ENCODE measurements at places on chromosomes 2 and 18.

GRCh38 chr2:239789711-239790110 is 235.4 kb downstream of the NDUFA10 start:
- no peak for DNase-seq

DNA sequence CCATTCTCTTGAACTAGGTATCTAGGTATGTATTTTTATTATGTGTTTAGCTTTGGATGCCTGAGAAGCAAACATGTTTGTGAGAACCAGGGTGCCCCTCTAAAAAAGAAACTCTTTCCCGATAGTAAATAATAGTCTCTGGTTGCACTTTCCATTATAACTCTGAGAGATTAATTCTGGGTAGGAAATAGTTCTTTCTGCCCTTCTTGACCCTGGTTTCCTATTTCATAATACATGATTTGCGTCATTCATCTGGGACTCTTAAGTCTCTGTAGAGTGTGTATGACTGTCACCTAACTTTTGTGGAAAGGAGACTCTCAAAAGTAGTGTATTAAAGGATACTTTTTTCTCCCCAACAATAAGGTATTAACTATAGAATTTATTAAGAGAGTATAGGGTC is 31.5 kb downstream of the ACSL3 start:
- peak; percentile 25 for DNase-seq

GRCh38 chr2:164879901-164880535 is 38.4 kb upstream of the COBLL1 start:
- DNase-seq, result no peak

DNA sequence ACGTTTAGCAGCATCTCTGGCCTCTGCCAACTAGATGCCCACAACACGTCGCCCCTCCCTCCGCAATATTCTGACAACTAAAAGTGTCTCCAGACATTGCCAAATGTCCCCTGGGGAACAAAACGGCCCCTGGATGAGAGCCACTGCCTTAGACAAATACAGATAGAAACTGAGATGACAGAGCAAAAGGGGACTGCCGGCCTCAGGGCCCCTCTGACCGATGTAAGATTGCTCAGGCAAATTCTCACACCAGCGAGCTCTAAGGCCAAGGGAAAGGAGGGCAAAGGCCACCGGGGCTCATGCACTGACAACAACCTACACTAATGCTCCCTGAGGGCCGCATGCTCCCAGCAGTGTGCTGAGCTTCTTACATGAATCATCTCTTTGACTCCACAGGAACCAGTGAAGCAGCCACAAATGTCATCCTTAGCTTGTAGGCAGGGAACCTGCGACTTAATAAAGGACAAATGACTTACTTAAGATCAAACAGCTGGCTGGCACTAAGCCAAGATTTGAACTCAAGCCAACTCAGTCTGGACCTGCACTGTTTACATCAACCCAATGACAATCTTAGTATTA is 228.5 kb downstream of the TTC32 start:
- no peak for DNase-seq

- DNase-seq, result peak; percentile 57
Observed at GRCh38 chr2:168244318-168244717, 3.1 kb downstream of the STK39 start.

DNA sequence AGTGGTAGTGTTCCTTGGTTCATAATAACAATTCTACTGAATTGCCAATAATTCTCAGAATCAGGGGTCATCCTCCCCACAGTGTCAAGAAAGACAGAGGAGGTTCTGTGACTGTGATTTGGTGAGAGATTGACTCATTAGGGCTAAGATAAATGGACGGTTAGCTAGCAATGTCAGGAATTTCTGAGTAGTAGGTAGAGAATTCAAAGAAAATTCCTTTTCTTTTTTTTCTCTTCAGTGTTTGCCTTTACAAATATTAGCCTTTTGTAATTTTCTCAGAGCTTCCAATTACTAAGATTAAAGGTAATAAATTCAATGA is 16.8 kb upstream of the CRIM1 start:
- DNase-seq, result peak; percentile 60

GRCh38 chr2:137031731-137032130 is 266.4 kb downstream of the THSD7B start:
- DNase-seq, result no peak

DNA sequence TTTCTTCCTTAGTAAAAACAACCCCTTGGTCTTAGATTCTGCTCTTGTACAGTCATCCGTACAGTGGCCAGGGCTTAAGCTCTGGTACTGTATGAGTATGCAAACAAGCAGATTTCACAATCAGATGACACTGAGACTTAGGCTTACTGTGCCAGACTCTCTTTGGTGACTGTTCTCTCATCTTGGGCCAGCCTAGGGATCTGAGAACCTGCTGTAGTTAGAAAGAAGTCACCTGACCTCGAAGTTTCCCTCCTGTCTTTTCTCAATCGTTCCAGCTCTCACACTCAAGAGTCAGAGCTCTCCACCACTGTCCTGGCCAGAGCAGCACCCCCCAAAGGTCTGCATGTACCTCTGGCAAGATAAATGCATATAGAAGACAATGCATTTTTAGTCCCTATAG is 63.2 kb downstream of the ZEB2 start:
- DNase-seq, result peak; percentile 3

- DNase-seq, result no peak
Observed at GRCh38 chr2:101619191-101619591, 78.3 kb upstream of the MAP4K4 start.

DNA sequence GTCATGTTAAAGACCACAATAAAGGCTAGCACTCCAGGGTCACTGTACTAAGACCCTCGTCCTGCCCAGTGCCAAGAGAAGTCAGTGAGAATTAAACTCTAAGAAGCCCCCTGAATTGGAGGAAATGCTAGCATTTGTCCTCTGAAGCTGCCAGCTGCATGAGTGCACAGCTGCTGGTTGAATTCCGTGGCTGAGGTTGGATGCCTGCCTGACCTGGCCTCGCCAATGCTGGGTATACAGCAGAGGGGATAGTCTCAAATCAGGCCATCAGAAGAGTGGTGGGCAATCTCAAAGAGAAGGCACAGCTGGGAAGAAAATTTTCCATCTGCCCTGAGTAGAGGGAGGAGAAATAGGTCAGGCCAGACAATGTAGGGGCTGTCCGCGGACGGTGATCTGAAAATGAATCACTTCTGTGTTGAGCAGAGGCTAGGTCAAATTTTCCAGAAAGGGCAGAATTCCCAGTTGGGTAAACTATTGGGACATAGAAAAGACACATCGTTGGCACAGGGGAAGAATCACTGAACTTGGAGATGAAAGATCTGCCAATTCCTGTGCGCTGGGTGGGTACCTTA is 110.5 kb upstream of the AGAP1 start:
- DNase-seq, result no peak

- peak; percentile 21 for DNase-seq
Observed at GRCh38 chr18:80245781-80246444, 1.4 kb downstream of the PARD6G start.

DNA sequence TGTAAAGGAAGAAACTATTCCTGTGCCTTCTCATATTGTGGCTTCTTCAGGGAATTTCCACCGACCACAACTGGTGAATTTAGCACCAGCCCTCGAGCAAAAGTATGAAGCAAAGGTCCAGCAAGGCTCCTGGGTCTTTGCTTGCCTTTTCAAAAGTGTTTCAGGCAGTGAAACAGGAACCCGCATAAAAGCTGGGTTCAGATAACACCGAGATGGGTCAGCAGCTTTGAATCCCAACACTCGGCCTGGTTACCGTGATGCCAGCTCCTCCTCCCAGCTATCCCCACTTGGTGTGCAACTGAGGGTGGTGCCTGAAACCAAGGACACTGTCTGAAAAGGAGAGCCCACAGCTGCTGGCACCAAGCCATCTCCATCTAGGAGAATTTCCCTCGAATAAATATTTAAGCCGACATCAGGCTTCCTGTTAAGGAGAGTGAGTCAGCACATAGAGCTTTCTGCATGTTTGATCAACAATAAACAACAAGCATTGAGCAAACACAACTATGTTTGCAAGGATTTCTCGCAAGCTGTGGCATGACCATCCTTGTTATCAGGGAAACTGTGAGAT is 69.5 kb downstream of the ANTXR1 start:
- DNase-seq, result peak; percentile 70

GRCh38 chr2:122764014-122764413 is 1008.6 kb downstream of the TSN start:
- no peak for DNase-seq

DNA sequence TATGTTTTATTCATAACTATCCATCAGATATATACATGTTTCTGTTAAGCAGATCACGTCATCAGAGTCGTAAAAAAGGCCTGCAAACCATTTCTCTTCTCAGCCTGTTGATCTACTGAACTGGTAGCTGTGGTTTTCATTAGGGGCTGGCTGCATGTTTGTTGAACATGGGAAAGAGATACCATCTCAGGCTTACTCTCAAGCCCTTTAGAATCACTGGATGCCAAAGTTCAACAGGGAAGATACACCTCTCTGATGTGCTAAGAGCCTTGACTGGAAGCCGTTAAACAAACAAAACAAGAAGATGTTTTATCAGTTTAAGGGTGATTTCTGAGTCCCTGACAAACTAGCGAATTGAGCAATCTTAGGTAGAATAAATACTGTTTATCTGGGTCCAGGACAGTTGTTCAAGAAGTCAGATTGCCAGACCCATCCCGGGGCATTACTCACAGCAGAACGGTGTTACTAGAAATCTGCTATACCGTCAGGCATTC is 94.5 kb upstream of the LMAN1 start:
- DNase-seq, result no peak

DNA sequence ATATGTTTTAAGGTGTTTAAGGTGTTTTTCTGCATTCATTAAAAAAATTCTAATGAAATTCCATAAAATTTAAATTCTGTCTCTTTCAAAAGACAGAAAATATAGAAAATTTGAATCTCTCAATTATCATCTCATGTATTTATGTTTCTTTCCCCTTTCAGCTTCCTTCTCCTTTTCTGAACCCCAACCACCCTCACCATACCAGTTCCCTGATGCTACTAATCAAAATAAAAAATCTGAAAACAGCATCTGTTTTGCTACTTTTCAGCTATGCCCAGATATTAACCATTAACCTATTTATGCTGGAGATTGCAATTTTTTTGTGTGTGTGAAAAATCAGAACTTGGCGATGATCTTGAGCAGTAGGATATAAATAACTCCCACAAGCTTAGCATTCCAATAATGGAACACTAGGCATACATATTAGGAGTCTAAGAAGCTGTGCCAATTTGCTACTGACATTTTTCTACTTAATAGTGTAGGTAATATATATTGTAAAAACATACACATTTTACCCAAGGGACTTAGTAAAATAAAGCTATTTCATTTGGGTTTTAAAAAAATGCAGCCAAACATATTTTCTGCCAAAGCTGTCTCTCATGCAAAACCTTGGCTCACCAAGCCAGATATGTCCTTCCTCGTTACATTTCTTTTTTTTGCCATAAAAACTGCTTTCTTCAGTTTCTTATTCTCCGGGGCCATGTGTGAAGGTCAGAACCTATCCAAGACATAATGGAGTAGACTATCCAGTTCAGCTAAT is 32.6 kb upstream of the AGPS start:
- DNase-seq, result no peak

- peak; percentile 70 for DNase-seq
Observed at GRCh38 chr18:22213333-22213973, 44.1 kb downstream of the GATA6 start.

DNA sequence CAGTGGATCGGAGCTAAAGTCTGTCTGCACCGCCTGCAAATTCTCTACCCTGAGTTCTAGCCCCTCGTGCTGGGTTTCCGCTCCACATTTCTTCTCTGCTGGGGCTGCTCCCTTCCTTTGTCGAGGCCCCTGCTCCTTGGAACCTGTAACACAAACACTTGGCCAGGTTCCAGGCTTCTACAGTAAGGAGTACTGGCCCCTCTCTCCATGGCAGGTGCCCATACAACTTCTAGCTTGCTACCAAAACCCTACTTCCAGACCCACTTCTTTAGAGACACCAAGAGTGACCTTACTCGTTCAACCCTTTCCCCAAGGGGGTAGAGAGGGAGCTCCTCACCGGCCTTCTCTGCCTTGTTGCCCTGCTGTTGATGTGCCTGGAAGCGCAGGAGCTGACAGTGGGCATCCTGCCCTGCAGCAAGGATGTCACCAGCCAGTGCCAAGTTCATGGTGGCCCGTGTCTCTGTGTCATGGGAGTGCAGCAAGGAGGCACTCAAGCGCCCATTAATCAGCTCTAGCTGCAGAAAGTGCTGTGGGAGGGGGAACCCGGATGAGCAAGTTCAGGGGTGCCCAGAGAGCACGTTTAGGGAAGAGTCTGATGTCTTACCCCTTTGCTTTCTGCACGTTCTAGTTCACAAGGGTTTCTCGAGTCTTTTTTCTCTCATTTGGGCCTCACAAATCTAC is 1.1 kb downstream of the PREB start:
- DNase-seq, result no peak

DNA sequence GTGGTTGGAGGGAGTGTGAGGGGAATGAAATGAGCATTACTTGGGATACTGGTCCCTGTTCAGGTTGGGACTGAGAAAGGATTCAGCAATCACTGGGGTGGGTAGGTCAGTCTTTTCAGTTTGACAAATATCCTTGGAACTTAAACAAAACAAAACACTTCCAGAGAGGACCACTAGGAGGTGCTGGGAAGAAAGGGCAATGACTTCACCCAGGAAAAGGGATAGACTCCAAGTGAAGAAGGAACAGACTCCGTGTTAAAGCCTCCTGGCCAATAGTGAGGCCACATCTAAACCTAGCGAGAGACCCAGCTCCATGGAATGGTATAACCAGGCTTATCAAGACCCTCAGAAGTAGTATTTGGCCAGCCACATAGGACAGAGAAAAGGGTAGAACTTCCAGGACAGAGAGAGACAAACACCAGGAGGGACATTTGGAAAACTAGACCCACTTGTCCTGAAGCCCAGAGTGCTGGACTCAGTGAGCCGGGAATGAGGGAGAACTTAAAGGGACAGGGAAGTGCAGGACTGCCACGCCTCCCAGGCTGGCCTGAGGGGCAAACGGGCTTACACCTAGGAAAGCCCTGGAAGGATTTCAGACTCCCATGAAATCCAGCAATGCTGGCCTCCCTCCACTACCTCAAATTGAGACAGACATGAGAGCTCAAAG is 19.6 kb upstream of the KCNG3 start:
- peak; percentile 8 for DNase-seq

- peak; percentile 10 for DNase-seq
Observed at GRCh38 chr18:13530879-13531387, 195.4 kb downstream of the FAM210A start.

GRCh38 chr18:417495-417894 is 83.0 kb downstream of the COLEC12 start:
- no peak for DNase-seq

DNA sequence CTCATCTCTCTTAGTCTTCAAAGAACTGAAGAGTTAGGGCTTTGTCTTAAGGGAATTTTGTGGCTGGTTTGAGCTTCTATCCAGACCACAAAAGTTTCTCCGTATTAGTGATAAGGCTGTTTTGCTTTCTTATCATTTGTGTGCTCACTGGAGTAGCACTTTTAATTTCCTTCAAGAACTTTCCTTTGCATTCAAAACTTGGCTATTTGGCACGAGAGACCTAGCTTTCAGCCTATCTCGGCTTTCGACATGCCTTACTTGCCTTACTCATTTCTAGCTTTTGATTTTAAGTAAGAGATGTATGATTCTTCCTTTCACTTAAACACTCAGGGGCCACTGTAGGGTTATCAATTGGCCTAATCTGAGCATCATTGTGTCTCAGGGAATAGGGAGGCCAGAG is 29.9 kb downstream of the HDHD2 start:
- no peak for DNase-seq
